ENCODE measurements at places on chromosomes 5 and 9.
A peak's percentile ranks its signal among the peaks of the same experiment; 100 is the strongest.

GRCh38 chr5:131164191-131165118 lies 601 bp downstream of the HINT1 start:
- peak; percentile 33 for DNase-seq

GRCh38 chr5:171272996-171273970 lies 35.8 kb upstream of the TLX3 start:
- no peak for DNase-seq

DNA sequence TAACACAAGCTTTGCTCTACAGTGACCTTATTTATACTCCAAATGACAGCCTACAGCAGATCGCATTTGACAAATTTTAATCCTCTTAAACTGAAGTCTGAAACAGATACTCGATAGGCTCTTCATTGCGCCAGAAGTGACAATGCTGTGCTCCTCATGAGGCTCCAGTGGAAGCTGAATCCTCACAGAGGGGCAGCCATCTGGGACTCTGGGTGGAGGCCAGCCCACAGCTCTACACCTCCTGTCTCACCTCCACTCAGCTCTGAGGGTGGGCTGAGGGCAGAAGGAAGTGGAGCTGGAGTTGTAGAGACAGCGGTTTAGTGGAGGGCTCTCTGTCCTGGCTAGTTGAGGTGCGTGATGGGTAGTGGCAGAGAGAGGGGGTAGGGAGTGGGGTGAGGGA lies 283.3 kb upstream of the ANKRD55 start:
- DNase-seq = no peak

GRCh38 chr5:52007230-52007858 lies 624.1 kb downstream of the ISL1 start:
- no peak for DNase-seq

GRCh38 chr9:86624630-86625029 lies 270.4 kb upstream of the TUT7 start:
- no peak for DNase-seq

- no peak for DNase-seq
Observed at GRCh38 chr9:127679506-127679905, 27.3 kb upstream of the CFAP157 start.

GRCh38 chr9:125992557-125992956 lies 245.4 kb downstream of the PBX3 start:
- no peak for DNase-seq

DNA sequence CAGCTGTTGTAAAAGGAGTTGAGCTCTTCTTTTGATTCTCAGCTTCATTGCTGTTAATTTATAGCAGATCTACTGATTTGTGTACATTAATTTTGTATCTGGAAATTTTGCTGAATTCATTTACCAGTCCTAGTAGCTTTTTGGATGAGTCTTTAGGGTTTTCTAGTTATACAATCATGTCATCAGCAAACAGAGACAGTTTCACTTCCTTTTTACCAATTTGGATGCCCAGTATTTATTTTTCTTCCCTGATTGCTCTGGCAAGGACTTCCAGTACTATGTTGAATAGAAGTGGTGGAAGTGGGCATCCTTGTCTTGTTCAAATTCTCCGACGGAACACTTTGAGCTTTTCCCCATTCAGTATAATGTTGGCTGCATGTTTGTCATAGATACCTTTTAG lies 398.9 kb upstream of the POU5F2 start:
- DNase-seq = no peak

DNA sequence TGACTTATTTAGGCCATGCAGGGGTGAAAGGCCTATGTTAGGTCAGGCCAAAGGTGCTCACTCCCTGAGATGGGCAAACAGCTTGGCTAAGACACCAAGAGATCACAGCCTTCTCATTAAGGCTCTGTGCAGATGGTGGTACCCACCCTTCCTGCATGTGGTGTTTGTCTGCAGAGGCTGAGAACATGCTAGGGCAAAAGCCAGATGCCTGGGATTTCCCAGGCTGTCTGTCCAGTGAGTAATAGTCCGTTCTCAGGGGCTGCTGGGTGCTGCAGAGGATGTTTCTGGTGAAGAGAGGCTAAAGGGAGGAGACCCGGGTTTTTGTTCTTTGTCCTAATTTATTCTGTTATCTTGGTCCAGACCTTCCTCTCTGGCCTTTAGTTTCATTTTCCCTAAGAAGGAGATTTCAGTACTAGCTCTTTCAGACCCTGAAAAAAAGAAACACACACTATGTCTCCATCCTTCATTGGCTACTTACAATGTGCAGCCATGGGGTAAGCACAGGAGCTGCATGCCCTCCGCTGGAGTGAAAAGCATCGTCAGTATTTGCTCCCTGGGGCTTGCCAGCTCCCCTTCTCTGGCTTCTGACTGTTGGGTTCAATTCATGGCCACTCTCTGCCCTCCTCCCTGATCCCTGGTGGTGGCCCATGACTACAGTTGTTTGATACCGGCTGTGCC lies 23.4 kb upstream of the GLRA1 start:
- DNase-seq = no peak

GRCh38 chr5:115531787-115532367 lies 12.7 kb downstream of the FEM1C start:
- DNase-seq = no peak

DNA sequence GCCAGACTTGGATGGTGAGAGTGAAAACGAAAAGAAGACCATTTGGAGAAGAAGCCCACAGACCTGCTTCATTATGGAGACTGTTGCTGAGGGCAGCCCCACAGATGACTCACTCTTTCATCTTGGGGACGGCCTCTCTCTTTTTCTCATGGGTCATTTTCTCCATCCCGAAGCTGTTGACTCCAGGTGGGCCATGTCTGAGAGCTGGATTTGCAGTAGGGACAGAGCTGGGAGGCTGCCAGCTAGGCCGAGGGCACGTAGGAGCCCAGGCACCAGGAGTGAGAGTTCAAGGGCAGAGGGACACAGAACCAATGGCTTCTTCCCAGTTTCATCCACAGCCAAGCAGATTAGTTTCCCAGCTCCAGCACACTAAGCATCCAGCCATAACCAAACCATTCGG lies 92.4 kb downstream of the S1PR3 start:
- no peak for DNase-seq

GRCh38 chr9:3912280-3912679 lies 386.5 kb upstream of the RFX3 start:
- DNase-seq = no peak

GRCh38 chr5:10157085-10157669 lies 92.5 kb downstream of the ATPSCKMT start:
- DNase-seq = no peak

GRCh38 chr5:142399891-142400290 lies 75.1 kb upstream of the SPRY4 start:
- DNase-seq = no peak

DNA sequence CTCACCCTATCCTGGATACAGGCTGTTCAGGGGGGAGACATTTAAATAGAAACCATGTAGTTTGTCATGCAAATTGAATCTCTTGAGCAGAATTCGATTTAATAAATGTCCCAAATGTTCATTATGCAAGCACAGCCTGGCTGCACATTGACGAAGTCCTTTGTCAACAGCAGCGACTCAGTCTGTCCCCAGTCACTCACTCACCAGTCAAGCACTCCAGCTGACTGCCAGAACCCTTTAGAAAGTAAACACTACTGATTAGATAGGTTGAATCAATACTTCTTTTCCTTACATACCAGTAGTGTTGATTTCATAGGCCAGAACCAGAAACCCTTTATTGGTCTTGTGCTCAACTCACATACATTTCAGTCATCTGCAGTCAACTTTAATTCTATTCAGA lies 27.5 kb downstream of the CDH6 start:
- no peak for DNase-seq

GRCh38 chr9:90869361-90869760 lies 67.7 kb downstream of the SYK start:
- DNase-seq = no peak

- DNase-seq = no peak
Observed at GRCh38 chr9:37987467-37987981, 81.5 kb downstream of the SHB start.

- no peak for DNase-seq
Observed at GRCh38 chr9:125881042-125881441, 133.9 kb downstream of the PBX3 start.

DNA sequence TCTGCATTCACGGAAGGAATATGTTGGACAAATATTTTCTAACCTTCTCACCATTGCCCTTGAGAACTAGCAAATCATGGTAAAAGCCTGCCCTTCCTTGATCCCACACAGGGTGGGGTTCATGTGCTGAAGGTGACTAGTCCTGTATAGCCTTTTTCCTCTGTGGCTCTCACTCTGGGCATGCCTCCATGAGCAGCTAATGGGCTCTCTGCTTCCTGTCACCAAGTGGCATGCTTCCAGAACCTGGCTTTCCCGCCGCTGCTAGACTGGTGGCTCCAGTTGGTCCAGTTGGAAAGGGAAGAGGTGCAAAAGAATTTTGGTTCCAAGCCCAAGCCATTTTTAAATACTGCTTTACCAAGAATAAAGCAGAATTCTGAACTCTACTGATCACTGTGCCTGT lies 35.5 kb downstream of the FBXO10 start:
- no peak for DNase-seq

GRCh38 chr9:73426269-73426668 lies 274.6 kb downstream of the ANXA1 start:
- DNase-seq = no peak

GRCh38 chr5:60256546-60256945 lies 363.0 kb upstream of the PDE4D start:
- DNase-seq = no peak

GRCh38 chr9:13728917-13729811 lies 449.7 kb upstream of the MPDZ start:
- no peak for DNase-seq
